Type B pancreatic cell (in vitro differentiated cells): ENCODE measurements at places on chromosomes 2 and 18.

DNA sequence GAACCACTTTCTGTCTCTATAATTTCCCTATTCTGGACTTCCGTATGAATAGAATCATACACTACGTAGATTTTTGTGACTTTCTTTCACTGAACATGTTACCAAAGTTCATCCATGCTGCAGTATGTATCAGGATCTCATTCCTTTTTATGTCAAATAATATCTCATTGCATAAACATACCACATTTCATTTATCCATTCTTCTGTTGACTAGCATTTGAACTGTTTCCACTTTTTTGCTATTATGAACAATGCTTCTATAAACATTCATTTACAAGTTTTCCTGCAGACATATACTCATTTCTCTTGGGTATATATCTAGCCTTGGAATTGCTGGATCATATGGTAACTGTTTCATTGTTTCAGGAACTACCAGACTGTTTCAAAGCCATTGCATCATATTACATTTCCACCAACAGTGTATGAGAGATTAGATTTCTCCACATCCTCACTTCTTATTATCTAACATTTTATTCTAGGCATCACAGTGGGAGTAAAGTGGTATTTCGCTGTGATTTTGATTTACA is 186.2 kb downstream of the DYM start:
- no peak for DNase-seq

GRCh38 chr2:193482557-193482956 is 1287.8 kb upstream of the TMEFF2 start:
- no peak for DNase-seq

DNA sequence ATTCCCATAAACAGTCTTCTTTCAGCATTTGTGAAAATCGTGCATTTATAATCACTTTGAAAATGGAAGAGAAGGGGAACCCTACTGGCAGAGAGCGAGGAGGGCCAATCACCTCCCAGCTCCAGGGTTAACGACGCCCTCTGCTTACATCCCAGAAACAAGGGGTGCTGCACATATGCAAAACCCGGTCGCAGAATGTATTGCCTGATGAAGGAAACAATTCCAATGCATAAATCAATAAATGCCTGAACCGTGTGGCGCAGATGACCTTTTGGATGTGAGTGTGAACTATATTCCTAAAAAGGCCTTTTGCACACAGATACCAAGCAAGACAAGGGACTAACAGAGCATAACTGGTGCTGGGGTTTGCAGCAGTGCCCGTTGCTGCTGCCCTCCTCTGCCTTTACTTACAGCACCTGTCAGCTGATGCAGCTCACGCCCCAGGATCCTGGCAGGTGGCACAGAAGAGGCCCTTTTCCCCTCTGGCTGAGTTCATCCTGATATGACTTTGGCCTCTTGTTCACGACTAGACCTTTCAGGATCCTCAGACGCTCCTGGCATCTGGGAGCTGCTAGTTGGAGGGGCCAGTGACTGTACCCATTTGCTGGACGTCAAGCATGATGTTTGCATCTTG is 67.8 kb downstream of the MYT1L start:
- DNase-seq, result no peak

DNA sequence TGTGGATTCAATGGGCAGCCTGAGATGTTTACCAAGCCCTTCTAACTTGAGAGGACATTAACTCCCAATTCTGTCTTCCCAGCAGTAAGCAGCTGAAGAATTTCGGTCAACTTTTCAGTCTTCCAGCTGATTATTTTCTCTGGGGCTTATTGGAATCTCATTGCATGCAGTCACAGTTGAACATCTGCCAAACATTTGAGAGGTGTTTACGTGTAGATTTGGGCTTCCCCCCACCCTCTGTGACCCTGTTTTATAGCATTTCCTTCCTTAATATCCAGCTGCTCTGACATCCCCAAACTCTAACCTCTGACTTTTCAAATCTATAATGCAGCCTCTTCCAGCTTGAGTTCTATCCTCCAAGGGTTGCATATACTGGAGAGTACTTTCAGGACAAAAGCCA is 16.5 kb upstream of the VIT start:
- no peak for DNase-seq

GRCh38 chr18:36378205-36378604 is 80.7 kb downstream of the FHOD3 start:
- no peak for DNase-seq

DNA sequence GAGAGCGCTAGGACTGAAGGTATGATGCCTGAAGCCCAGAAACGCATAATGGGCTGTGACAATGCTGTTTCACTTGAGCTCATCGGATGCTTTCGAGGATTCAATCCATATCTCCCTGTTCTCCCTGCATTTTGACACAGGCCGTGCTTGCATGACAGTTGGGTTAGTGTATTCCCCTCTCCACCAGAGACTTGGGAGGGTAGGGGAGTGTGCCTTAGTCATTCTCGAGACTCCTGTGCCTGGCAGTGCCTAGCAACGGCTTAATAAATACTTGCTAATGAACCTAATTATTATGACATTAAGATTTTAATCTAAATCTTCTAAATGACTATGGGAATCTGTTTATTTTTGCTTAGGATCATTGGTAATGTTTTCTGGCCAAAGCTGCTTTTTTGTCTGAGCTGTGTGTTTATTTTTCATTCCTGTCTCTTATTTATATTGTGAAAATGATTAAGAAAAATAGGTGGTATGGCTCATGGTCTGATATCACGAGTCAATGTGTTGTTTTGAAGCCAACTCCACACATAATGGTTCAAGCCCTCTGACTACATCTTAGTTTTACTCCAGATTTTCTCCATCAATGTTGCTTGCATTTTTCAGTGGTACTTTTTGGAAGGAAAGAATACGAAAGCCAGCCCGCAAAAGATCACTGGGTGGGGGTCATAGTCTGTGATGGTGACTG is 61.3 kb downstream of the NEDD4L start:
- DNase-seq, result no peak

DNA sequence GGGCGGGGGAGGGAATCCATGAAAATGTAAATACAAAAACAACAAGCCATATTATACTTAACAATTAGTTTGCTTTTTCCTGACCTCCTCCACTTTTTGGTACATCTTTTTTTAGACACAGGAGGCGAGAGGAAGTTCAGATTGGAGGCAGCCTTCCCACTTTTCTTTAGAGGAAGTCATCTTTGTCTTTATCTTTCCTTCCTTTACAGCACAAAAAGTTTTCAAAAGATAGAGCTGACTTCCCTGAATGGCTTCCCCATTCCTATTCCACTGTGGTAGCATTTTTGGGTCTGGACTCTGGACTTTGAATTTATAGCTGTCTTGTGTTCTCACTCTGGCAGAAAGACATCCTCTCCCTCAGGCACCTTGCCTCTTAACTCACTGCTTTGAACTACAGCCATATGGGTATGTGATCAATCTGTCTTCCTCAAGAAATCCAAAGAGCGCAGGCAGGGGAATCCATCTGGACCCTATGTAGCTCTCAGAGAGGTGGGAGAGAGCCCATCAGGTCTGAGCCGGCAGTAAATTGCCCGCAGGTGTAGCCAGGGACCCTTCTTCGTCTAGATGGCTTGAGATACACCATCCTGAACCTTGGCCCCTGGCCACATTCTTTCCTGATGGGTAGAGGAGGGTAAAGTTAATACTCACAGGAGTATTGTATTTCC is 101.9 kb downstream of the AQP4 start:
- DNase-seq, result no peak

- no peak for DNase-seq
Observed at GRCh38 chr18:34592961-34593382, 117.1 kb upstream of the DTNA start.

DNA sequence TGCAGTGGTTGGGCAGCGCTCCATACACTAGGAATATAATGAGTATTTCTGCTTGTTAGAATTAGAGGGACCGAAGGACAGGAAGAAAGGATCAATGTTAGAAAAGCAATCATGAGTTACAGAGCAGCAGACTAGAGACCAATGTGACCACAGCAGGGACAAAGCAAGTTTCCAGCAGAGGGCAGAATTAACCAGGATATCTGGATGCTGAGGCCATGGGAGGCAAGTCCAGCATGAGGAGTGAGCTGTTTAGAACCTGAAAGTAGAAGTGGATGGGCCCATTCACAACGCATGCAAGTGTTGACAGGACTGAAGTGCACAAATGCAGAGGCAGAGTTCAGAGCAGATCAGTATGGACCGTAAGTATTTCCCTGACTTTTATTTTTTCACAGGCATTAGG is 910.4 kb upstream of the GYPC start:
- DNase-seq, result no peak

DNA sequence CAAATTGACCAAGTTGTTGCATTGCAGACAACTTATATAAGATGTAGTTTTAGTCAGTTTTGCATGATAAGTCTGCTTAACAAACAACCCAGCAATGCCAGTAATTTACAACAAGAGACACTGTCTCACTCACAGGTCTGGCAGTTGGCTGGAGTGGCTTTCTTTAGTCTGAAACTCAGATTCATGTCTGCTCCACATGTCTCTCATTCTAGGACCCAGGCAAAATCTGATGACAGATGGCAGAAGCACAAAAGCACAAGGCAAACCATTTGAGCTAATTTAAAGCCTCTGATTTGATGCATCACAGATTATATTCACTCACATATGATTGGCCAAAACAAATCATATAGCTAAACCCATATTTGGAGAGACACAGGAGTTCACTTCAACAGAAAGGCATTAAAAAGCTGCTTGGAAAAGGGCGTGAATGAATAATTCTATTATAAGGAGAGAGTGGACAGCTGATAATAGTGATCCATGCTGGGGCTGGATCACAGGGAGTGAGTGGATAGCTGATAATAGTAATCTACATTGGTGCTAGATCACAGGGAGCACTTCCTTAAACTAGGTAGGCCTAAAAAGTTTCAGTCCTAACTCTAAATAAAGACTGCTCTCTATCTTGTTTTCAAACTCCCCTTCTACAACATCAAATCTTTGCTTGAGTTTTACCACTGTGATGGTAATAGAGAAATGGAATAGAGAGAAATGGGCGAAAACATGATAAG is 593.2 kb upstream of the ZNF804A start:
- no peak for DNase-seq

DNA sequence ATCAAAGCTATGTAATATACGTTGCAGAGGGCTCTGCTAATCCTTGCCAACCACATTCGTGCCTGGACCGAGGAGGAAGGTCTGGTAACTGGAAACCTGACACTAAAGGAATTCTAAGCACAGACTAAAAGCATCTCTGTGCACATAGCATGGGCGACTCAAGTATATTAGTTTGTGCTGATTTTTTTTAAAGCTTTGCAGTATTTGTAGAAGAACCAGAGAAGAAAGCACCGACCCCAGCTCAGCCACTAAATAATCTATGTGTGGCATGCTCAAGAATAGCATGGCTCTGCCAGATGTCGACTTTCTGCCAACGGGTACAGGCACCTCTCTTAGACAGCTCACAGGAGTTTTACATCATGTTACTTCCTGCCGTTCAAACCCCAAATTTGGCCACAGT is 73.2 kb upstream of the NRP2 start:
- DNase-seq, result no peak

DNA sequence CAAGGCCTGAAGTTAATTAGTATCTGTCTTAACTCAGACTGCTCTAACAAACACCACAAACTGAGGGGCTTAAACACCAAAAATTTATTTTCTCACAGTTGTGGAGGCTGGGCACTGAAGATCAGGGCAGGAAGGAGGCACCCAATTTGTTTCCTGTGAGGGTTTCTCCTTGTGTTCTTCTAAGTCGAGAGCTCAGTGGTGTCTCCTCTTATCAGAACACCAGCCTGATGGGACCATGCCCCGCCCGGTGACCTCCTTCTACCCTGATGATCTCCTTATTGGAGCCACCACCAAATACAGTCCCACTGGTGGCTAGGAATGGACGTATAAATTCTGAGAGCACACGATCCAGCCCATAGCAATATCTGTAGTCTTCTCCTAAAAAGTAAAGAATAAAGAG is 20.5 kb downstream of the TMEM18 start:
- DNase-seq, result peak; percentile 20

DNA sequence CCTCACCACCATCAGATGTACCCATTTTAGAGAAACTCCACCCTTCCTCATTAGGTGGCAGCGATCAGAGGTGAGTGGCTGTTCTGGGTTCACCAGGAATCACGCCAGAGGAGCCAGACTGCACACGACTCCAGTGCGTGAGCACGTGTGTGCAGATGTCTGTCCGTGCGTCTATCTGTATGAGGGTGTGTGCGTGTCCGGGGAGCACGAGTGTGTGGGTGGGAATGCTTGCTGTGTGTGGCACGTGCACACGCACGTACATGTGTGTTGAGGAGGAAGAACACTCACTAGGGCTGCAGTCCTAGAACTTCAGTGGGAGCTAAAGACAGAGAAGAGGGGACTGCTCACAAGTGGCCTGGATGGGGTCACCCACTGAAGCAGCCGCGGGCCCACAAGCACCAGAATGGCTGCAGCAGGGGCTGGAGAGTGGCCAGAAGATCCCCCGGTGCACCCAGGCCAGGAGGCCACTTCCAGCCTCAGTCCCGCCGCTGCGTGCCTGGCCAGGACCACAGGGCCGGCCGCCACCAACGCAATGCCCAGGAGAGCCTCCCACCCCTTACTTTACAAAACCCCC is 13.9 kb downstream of the HDAC4 start:
- DNase-seq, result no peak

DNA sequence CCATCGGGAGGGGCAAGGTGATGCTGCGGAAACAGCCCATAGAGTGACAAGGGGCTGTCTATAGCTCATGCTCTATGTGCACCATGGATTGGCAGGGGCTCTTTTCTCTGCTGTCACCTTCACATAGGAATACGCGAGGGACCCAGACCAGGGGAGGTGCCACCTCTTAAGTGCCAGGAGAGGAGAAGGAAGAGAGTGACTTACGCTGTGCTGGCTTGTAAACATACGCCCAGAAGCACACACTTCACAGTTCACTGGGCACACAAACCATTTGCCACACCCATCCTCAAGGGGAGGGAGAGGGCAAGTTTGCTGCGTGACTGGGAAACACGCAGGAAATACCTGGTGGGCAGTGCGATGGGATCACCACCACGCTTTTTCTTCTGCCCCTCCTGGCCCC is 65.1 kb upstream of the GPR45 start:
- no peak for DNase-seq

GRCh38 chr2:201205515-201205849 is 22.5 kb downstream of the CASP10 start:
- no peak for DNase-seq

GRCh38 chr18:10560452-10561045 is 34.7 kb downstream of the NAPG start:
- peak; percentile 79 for DNase-seq

- DNase-seq, result no peak
Observed at GRCh38 chr18:58364876-58365528, 263.9 kb downstream of the ALPK2 start.

- DNase-seq, result no peak
Observed at GRCh38 chr2:241635756-241636155, 1.2 kb downstream of the THAP4 start.

DNA sequence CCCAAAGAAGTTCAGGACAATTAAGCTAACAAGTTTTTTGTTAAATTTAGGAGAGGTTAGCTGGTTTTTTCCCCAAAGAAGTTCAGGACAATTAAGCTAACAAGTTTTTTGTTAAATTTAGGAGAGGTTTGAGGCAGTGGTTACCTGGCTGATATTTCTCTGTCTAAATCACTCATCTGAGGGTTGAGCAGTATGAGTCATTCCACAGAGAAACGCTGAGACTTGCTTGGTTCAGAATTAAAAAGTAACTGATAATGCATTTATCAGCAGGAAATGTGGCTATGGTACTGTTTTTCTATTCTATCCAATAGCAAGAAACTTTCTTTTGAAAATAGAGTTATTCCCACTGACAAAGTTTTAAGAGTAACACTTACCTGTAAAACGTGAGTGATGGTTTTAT is 22.8 kb upstream of the KIDINS220 start:
- DNase-seq, result no peak

GRCh38 chr2:190205657-190206056 is 114.0 kb downstream of the HIBCH start:
- DNase-seq, result no peak
